ENCODE measurements at places on chromosomes 2 and 18.

GRCh38 chr2:205895981-205896655, 189.9 kb downstream of the INO80D start:
- DNase-seq = no peak

DNA sequence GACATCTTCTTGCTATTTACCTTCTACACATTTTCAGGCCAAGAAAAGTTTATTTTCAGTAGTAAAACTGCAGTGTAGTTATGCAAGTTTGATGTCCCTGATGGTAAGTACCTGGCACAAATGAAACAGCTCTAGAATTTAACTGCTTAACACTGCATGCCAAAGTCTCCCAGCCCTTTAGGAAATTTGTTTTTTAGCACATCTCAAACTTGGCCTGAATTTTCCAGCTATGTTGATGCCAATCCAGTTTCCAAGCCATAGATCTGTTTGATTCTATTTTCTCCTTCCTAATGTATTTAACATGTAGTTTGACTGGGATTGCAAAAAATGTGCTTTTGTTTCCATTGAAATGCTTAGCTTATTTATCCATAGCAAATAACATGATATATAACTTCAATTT, 29.3 kb upstream of the ZNF385B start:
- DNase-seq = no peak

GRCh38 chr2:189552991-189553404, 27.6 kb downstream of the SLC40A1 start:
- DNase-seq = no peak

- DNase-seq = no peak
Observed at GRCh38 chr2:23609254-23609653, 224.3 kb downstream of the KLHL29 start.

- DNase-seq = no peak
Observed at GRCh38 chr2:197121255-197121654, 189.3 kb downstream of the ANKRD44 start.

DNA sequence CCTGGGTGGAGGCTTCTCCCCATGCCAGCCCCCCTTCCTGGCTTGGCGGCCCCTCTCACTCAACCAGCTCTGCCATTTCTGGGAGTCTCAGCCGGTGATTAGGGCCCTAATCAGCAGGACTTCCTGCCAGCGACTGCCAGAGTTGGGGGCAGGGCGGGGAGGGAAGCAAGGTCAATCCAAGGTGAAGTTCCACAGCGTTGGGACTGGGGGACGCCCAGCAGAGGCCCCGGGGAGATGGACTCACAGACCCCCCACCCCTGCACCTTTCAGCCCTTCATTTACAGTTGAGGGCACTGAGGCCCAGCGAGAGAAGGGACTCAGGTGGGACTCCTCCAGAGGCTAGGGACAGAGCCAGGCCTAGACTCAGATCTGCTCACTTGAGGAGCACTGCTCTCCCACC, 65.3 kb downstream of the TNS1 start:
- DNase-seq = no peak

- no peak for DNase-seq
Observed at GRCh38 chr2:8576525-8577167, 105.2 kb upstream of the ID2 start.

DNA sequence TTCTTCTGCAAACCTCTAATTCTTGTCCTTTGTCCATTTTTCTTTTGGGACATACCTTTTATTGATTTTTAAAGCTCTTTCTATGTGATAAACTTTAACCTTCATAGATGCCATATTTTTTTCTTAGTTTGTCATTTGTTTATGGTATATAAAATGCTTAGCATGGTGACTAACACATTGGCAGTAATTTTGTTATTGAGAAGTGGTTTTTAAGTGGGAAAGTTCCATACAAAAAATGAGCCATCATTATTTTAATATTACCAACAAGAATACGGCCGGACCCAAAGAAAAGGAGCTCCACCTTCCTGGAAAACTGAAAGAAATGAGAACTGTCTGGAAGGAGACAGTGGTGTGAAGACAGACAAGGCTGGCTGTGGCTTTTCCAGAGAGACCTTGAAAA, 270.1 kb upstream of the SIX2 start:
- no peak for DNase-seq

DNA sequence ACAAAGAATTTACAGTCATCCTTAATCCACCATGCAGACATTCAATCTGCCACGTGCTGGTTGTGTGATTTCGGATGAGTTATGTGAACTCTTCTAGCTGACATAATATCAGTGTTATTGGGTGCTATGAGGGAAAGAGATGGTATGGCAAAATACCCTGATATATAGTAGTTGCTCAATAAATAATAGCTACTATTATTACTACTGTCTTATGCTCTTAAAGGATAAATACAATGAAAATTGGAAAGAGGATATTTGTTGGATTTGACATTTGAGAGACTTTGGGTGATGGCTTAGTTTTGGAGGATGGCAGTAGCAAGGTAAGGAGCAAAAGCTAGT, 86.5 kb downstream of the MYO3B start:
- DNase-seq = no peak

- no peak for DNase-seq
Observed at GRCh38 chr2:188811522-188811921, 162.7 kb upstream of the COL3A1 start.

DNA sequence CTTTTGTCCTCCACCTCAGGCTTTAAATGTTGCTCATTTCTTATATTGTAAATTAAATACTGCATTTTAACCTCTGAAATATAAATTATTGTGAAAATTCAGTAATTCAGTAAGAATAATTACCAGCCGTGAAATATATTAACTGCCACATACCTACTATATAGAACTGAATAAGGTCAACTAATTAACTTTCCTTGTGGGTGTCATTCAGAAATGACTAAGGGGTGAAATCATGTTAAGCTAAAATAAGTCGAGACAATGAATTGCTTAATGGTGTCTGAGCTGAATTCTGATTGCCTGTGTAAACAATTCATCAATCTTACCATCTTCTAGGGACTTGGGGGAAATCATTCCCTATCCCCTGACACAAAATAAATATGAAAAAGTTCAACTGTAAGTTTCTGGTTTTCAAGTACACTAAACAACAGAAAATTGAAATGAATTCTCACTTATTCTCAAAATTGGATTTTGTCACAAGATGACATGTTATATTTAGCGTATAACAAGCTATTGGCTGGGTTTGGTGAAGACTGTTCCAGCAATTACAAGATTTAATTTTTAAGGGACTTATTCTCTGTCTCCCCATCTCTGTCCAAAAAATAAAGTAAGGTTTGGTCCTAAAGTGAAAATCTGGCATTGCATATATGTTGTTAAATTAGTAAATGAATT, 255.1 kb downstream of the METTL4 start:
- no peak for DNase-seq

DNA sequence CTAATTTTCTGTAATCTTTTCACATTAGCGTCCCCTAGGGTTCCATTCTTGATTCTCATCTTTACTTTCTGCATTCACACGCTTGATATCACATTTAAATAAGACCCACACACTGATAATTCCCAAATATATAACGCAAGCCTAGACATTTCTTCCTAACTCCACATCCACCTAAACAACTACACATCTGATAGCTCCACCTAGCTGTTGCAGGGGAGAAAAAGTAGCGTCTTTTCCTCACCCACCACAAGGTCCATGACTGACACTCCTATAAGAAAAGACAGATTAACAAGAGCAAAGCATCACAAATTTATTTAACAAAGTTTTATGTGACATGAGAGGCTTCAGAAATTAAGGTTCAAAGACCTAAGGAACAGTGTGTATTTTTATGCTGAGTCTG, 862.2 kb upstream of the DDX18 start:
- DNase-seq = no peak

- DNase-seq = no peak
Observed at GRCh38 chr2:114389021-114389420, 53.4 kb upstream of the DPP10 start.

GRCh38 chr2:62663411-62663810, 42.1 kb upstream of the EHBP1 start:
- DNase-seq = no peak

DNA sequence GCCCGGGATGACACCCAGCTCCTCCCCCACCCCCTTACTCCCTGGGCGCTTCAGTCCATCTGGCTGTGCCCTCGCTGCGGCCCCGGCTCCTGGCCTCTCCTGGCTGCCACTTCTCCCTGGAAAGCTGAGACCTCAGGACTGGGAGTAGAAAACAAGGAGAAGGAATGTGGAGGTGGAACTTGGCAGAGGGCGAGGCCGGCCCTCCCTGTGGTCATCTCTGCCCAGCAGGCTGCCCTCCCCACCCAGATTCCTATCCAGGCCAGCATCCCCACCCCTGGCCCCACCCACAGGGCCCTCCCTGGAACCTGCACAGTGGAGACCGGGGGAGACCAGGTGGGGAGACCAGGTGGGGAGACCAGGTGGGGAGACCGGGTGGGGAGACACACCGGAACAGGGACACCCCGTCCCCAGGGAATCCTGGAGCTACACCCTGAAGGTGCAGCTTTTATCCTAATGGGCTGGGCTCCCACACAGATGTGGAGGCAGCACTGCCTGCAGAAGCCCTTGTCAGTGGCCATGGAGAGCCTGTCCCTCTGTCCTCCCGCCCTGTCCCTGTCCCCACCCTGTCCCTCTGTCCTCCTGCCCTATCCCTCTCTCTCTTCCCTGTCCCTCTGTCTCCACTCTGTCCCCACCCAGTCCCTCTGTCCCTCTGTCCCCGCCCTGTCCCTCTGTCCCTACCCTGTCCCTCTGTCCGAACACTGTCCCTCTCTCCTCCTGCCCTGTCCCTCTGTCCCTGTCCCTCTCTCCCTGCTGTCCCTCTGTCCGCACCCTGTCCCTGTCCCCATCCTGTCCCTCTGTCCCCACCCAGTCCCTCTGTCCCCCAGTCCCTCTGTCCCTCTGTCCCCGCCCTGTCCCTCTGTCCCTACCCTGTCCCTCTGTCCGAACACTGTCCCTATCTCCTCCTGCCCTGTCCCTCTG, 157.1 kb downstream of the PXDN start:
- no peak for DNase-seq

DNA sequence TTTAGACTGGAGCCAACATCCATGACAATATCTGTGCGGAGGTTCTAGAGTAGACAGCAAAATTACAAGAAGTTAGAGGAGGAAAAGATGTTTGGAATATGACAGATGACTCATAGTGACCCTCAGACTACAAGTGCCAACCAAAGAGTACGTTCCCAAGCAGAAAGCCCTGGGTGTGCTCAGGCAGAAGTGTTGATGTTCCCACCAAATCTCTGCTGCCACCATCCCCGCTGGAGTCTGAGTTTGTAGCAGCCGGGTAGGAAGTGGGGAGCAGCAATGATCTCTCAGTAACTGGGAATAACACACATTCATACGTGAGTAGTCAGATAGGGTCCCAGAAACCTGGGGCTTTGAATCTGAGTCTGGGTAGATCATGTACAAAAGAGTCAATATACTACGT, 73.2 kb downstream of the XDH start:
- no peak for DNase-seq

DNA sequence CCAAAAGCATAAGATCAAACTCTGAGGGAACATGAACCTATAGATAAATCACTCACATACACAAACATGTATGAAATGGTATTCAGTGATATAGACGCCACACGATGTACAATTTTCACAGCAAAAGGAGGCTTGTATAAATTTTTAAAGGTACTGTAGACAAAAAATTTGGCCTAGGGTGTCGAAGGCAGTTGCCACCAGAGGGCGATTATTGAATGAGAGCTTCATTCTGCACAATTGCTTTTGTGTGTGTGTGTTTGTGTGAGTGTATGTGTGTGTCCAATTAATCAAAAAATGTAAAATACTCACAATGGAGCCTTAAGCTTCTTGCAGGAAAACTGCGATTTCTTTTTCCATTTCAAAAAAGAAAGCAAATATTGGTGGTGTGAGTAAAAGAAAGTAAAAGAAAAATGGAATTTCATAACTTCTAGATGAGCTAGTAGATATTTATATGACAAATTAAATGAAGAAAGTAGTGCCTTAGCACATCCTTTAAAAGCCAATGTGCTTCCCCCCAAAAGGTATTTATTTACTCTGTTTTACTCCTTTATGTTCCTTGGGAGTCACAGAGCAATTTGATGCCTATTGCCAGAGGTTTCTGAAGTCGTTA, 800.1 kb downstream of the SATB2 start:
- no peak for DNase-seq

DNA sequence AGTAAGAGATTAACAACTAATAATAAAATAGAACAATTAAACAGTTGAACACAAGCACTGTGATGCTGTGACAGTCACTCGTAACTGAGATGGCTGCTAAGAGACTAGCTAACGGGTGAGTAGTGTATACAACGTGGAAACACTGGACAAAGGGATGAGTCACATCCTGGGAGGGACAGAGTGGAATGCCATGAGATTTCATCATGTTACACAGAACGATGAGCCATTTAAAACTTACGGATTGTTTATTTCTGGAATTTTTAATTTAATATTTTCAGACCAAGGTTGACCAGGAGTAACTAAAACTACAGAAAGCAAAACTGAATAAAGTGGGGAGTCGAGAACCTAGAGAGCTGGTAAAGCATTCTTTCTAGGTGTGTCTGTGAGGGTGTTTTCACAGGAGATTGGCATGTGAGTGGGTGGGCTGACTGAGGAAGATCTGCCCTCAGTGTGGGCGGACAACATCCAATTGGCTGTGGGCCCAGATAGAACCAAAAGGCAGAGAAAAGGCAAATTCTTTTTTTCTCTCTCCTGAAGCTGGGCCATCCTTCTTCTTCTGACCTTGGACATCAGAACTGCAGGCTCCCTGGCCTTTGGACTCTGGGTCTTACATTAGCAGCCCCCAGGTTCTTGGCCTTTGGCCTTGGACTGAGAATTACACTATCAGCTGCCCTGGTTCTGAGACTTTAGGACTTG, 14.6 kb downstream of the TMSB10 start:
- DNase-seq = no peak

DNA sequence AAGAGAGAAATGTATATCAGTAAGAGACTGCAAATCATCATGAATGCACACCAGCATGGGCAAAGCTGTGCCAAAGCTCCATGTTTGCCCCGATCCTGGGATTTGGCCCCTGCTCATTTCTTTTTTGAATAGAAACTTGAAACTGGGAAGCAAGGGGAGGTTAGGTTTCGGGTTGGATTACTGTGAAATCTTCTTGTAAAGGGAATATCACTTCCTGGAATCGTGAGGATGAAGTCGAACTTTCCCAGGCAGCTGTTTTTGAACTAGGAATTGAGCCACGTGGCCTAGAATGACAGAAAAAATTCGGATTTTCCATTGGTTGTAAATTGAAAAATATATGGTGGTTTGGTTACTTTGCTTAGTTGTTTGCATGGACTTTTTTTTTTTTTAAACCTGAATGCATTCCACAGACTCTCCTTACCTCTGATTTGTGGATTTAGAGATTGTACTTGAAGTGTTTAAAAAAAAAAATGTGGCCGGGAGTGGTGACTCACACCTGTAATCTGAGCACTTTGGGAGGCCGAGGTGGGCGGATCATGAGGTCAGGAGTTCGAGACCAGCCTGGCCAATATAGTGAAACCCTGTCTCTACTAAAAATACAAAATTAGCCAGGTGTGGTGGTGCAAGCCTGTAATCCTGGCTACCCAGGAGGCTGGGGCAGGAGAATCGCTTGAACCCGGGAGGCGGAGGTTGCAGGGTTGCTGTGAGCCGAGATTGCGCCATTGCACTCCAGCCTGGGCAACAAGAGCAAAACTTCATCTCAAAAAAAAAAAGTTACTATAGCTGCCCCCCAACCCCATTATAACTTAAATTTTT, 32.1 kb downstream of the GRHL1 start:
- DNase-seq = no peak

Data from substantia nigra (tissue), 51 donors.